ENCODE measurements at places on chromosomes 7 and 10.
A peak's percentile ranks its signal among the peaks of the same experiment; 100 is the strongest.

DNA sequence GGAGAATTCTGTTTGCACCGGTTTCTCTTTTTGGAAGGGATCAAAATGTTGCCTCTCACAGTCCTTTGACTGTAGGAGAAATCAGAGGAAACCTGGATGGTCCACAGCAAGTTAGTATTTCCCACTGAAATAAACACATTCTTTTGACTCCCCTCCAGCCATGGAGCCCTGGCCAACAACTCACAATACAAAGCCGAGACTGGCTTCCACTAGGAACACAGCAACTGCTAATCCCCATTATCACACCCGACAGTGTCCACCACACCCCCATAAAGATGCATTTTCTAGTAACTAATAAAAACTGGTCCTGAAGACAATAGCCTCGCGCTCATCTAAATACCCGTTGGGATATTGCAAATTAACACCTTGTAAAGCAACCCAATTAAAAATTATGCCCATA is 798 bp upstream of the MACROH2A2 start:
- DNase-seq, result no peak

- DNase-seq, result no peak
Measured at GRCh38 chr7:91348711-91349110, 84.5 kb downstream of the FZD1 start.

DNA sequence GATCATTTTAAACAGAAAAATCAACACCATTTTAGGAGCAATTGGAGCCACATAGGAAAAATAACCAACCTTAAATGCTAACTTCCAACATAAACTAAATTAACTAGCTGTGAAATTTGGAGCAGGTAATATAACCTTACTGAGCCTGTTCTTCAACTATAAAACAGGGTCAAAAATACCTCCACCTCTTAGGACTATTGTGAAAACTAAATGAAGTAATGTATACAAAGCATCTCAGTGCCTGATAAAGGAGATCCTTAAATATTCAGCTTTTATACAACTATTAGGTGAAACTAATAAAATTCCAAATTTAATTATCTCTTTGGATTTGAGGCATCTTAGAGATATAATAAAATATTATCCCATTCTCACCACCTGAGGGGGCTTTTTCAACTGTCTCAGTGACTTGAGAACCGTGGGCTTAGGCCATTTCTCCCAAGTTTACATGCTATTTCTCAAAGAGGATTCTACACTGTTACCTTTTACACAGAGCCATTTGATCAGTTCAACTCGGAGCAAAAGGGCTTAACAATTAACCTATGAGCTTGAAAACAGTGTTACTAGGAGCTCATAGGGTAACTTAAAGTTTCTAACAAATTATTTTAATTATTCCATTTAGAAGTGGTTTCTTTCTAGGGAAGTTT is 165.0 kb upstream of the ASAH2 start:
- no peak for DNase-seq

DNA sequence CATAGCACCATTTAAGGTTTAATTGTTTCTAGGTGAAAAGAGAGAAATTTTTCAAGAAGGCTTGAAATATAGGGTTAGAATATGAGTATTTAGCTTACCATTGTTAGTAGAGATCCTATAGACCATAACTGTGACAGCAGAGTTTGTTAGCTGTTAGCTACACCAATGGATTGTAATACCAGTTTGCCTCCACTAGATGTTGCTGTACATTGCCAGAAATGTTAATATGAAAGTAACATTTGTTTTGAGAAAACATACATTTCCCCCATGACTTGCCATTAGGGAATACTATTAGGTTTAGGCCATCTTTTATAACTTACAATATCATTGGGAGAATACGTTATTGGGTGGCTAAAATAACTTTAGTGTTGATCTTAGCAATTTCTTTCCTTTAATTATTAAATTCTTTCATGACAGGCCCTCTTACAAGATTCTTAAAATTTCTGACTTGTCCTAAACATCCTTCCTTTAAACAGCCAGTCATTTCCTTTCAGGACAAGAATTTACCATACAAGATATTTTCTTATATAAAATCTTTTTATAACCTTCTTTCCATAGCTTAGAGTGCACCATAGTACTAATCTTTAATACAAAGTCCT is 39.5 kb downstream of the ZNF117 start:
- DNase-seq, result peak; percentile 59

DNA sequence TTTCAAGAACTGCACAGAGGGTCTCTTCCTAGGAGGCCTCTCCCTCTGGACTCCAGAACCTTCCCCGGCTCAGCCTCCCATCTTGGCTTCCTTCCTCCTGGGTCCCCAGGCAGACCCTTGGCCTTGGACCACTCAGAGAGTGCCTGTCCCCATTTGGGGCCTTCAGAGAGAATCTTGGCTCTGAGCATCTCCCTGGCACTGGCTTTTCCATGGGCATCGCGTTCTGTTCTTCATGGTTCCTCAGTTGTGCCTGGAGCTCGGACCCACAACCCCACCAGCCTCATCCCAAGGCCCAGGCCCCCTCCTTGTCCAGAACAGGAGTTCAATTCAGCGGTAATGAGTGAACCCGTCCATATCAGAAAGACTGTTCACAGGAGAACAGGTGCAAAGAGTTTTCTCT is 73.4 kb downstream of the VIPR2 start:
- DNase-seq, result no peak

DNA sequence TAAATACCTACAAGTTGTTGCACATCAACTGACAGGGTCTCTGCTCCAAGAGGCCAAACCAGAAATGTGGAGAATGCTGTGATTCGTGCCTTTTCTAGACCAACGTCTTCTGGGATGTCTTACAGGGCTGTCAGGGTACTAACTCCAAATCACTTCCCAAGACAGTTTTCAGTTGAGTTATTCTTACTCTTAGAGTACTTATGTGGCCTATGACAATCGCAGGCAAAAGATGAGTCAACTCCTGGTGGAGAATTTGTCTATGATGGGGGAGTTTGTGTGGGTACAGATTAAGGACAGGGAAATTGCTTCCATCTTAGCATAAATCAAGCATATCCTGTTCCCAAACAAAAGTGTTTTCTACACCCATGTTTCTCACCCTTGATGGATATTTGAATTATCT is 734.8 kb downstream of the TNS3 start:
- DNase-seq, result no peak

DNA sequence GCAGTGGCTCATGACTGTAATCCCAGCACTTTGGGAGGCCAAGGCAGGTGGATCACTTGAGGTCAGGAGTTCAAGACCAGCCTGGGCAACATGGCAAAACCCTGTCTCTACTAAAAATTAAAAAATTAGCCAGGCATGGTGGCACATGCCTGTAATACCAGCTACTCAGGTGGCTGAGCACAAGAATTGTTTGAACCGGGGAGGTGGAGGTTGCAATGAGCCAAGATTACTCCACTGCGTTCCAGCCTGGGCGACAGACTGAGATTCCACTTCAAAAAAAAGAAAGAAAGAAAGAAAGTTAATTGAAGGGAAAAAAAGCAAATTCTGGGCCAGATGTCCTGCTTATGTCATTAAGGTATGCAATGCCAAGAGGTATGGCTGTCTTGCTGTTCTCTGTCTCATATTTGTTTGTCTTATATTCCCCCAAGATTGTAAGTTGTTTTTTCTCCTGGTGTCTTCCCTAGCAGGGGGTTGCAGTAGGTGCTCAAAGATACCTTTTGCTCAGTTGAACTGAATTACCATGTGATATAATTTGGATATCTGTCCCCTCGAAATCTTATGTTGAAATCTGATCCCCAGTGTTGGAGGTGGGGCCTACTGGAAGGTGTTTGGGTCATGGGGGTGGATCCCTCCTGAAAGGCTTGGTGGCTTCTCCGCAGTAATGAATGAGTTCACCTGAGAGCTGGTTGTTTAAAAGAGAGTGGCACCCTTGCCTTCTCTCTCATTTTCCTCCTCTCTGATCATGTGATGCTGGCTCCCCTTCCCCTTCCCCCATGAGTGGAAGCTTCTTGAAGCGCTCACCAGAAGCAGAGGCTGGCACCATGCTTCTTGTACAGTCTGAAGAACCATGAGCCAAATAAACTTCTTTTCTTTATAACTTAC is 60.9 kb downstream of the MYOF start:
- DNase-seq, result no peak

DNA sequence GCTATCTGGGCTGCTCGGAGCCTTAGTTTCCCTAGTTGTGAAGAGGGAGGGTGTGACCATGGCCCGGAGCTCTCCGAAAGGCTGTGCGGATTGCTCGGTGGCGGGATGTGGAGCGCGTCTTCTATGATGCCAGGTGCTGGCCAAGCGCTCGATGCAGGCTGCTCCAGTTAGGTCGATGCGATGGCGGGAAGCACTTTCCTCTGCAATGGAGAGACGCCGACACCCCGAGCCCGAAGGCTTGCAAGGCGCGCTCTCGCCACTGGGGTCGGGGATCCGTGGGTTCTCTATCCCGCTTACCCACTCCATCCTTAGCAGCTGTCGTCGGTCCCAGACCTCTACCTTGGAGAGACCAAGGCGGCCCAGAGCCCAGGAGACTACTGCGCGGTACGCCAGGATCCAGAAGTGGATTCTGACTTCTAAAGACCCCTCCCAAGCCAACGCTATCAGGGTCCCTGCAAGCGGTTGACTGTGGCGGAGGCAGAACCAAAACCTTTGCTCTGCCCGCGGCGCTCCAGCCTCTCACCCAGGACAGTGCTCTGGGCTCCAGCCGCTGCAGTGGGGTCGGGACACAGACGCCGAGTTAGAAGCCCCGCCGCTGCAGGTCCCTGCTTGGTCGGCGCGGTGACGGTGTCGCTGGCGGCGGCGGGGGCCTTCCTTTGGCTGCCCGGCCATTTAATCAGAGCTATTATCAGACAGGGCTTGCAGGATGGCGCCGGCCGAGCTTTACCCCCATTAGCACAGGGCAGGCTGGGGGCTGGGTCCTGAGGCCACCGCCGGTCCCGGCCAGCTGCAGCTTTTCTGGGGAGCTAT is 7.8 kb upstream of the TBX20 start:
- DNase-seq, result no peak

DNA sequence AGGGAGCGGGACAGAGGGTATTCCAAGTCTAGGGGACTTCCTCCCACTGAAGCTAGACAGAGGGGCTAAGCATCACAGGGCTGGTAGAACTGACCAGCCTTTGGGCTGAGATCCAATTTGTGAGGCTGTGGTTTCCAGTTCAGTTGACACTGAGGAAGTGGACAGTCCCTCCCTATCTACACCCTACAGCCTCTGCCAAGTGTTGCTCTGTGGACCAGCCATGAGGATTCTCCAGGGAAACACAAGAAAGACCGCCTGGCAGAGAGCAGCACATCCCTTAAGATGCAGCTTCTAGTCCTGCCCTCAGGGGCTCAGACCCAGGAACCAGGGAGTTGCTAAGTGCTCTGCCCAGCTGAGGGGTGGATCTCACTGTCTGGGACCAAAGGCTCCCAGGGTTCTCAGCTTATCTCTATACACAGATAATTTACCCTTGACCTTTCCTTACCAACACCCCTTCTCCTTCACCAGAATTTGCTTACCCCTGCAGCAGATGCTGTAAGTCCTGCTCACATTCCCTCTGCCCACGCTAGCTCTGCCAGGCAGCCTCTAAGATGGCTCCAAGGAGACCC is 252.0 kb downstream of the SKIDA1 start:
- DNase-seq, result no peak

DNA sequence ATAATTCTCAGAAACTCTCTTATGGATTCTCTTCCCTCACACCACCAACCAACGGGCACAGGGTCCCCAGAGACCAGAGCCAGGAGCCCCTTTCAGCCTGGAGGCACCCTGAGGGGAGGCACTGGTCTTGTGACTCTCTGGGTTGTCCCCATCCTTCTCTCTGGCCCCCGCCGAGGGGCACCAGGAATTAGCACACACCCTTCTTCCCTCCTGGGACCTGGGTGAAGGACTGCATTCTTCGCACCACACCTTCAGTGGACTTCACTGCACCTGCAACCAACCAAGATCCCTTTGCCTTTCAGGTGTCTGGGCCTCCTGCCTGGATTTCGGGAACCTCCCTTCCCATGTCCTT is 22.1 kb downstream of the PLAC9 start:
- DNase-seq, result no peak

- no peak for DNase-seq
Measured at GRCh38 chr7:151693140-151693539, 173.4 kb upstream of the RHEB start.

- DNase-seq, result no peak
Measured at GRCh38 chr7:123624527-123625183, 23.0 kb downstream of the ASB15 start.

DNA sequence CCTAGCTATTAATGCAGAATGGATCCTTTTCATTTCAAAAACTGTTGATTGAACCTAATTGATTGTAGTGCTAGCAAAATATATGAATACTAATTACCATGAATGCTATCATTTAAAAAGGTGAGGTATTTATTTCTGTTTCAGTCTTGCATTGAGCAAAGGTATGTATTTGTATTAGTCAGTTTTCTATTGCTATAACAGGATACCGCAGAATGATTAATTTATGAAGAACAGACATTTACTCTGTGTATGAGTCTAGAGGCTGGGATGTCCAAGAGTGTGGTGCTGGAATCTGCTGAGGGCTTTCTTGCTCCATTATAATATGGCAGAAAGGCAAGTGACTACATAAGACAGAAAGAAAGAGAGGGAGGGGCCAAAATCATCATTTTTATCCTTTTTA is 199.2 kb downstream of the KIF20B start:
- no peak for DNase-seq

DNA sequence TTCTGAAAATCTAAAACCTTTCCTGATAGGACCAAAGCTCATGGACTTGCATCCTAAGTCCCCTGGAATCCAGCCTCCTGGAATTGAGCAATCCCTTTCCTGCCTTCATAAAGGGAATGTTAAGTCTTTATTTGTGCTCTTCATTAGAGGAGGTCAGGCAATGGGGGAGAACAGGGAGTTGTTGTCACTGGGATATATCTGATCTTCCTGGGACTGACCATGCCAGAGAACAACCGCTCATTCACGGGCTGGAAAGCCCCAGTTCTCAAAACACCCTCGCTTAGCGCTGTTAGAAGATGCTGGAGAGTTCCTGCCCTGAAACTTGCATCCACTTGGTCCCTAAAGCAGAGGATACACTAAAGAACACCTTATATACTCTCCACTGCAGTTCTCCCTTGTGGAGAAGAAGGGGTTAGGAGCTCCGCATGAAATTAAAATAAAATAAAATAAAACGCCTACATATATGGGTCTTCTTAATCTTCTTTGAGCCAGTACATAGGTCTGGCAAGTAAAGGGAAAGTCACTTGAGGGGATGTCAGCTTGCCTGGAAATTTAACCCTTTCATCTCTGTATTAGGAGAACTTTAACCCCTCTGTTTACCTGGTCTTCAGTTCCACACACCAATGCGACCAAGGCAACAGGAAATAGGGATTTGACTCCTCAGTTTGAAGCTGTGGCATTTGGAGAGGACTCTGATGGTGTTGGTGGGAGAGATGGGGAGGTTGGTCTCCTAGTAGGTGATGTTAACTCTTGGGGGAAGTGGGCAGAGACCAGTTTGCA is 1.2 kb downstream of the SORCS1 start:
- no peak for DNase-seq

GRCh38 chr7:99984593-99984992 is 8.8 kb upstream of the AZGP1 start:
- DNase-seq, result no peak

GRCh38 chr10:71911296-71911953 is 52.8 kb upstream of the CHST3 start:
- DNase-seq, result no peak

GRCh38 chr10:100810091-100810834 is 64.9 kb downstream of the PAX2 start:
- no peak for DNase-seq

Data from NCI-H1105 treated with DMSO at 0.1 percent for 48 hours (cell line).